ENCODE measurements at places on chromosomes 6 and 20.

GRCh38 chr6:44073612-44074438, 53.4 kb downstream of the MRPL14 start:
- DNase-seq, result no peak

- DNase-seq, result no peak
Observed at GRCh38 chr20:37713396-37713795, 19.6 kb downstream of the CTNNBL1 start.

DNA sequence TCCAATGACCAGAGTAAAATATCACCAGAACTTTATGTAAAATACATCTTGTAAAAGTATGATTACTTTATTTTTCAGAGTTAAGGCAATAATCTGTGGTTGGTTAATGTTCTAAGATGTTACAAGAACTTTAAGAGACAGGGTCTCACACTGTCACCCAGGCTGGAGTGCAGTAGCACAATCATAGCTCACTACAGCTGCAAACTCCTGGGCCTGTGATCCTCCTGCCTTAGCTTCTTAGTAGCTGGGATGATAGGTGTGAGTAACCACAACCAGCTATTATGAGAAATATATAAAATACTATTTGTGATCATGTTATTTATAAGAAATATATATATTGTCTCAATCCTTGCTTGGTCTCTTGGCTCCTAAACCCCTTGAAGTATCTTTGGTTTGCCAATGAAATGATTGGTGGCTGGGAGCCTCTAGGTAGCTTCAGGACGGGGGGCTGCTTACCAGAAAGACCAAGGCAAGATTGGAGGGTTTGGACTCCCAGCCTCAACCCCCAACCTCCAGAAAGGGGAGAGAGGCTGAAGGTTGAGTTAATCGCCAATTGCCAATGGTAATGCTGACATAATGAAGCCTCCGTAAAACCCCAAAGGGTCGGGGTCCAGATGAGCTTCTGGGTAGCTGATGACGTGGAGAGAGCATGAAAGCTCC, 15.4 kb downstream of the SOD2 start:
- DNase-seq, result no peak

DNA sequence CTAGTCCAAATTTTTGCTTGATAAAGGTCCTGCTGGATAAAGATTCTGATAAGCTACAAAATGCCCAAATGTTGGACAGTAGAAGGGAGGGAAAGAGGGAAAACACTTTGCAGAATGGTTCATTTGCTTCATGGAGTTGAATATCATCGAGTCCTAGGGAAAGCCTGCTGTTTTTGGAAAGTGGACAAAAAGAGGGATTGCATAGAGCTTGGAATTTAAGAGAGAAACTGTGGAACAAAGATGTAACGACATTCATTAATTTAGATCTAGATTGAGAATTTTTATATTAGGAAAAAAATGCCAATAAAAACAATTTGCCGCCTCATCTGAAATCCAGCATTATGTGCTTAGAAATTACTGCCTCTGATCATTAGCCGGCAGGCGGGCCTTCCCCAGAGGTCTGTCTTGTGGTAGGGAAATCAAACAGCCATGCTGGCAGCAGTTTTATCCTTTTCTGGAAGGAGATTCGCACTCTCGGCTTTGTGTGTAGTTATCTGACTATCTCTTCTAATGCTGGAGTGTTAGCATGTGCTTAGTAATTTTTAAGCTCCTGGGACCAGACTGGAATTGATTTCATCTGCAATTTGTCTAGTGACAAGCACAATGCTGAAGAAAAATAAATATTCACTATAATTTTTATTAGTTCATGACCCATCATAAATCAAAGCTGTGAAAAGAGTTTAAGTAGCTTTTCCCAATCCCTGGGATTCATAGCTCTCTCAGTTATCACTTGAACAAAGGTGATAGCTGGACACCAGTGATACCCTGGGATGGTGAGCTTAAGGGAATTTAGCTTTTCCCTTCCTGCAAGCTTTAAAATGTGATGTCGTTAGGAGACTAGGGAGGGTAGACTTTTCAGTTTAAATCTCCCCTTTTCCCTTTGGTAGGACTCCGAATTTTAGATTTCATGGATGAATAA, 329.5 kb downstream of the PRL start:
- no peak for DNase-seq

GRCh38 chr20:62668441-62669027, 26.2 kb downstream of the SLCO4A1 start:
- peak; percentile 80 for DNase-seq

- DNase-seq, result no peak
Observed at GRCh38 chr6:33613795-33614168, 7.3 kb upstream of the ITPR3 start.

- DNase-seq, result no peak
Observed at GRCh38 chr6:84156306-84156705, 71.1 kb downstream of the CEP162 start.

DNA sequence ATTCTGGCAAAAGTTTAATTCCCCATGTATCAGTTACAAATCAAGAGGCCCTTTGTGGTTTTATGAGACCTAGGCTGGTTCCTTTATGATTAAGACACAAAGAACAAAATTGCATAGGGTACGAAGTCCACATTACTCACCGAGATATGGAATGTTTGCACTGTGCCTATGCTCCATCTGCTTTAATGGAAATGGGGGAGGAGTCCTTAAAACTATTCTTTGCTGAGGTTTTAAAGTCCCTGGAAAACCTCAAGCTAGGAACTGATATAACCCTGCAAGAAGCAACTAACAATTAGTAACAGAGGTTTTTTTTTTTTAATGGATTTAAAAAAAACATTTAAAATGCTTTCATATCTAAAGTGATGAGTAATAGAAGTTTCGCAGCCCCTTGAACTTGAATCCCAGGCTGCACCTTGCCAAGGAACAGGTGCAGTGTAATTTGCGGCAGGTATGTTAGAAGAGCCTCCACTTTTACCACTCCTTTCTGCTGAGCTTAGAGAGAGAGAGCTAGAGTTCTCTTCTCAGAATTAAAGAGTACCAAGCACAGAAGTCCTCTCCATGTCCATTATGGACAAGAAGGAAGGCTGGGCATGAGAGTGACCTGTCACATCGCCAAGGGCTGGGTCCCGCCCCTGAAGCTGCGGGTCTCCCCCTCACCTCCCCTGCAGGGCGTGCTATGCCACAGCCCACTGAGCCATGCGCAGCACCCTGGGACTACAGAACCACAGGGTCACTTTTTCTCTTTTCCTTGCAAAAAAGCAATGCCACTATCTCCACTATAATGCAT, 2.3 kb downstream of the SERPINB1 start:
- DNase-seq, result no peak

- no peak for DNase-seq
Observed at GRCh38 chr6:112205427-112206109, 48.8 kb downstream of the LAMA4 start.

DNA sequence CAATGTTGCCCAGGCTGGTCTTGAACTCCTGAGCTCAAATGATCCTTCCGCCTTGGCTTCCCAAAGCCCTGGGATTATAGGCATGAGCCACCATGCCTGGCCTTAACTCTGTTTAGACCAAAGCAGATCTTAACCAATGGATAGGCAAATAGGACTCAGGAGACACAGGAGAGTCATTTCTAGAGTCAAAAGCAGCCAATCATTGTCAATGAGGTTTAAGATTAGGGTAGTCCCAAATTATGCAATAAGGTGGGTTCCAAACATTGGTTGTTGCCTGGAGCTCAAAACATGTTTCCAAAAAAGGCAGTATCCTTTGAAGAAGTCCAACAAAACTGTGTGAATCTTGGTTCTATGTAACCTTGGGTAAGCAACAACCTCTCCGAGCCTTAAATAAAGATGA, 95.7 kb upstream of the JARID2 start:
- no peak for DNase-seq

GRCh38 chr6:86969573-86969972, 32.2 kb downstream of the HTR1E start:
- no peak for DNase-seq

DNA sequence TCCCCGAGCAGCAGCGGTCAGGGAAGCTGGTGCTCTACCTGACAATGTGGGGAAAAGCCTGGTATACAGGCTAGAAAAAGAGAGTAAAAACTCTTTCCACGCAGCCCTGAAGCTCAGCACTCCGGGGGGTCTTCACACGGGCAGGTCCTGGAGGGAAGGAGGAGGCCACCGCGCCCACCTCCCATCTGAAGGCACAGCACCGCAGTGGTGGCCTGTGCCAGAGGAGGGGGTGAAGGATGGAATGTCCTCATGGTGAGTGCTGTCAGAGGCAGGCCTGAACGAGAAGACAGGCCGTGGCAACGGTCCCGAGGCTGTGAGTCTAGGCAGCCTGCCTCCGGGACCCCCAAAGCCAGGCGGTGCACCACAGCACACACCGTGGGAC, 5.8 kb downstream of the SLC2A4RG start:
- no peak for DNase-seq

DNA sequence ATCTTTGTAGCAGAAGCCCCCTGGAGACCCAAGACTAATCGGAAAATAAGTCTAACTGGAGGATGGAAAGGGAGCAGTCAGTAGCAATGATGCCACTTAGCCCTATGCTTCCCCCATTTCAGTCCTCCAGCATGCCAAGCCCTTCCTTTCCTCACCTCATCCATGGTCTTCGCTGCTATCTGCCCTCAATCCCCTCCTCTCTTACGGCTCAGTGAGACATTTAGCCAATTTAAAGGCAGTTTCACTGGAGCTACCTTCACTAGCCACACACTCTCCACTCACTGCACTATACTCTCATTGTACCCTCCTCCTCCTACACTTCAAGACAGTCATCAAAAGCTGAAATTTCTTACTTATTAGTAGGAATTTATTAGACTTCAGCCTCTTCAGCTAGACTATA, 111.2 kb downstream of the PDE10A start:
- DNase-seq, result no peak

- DNase-seq, result no peak
Observed at GRCh38 chr6:94597487-94597886, 979.8 kb upstream of the MANEA start.

DNA sequence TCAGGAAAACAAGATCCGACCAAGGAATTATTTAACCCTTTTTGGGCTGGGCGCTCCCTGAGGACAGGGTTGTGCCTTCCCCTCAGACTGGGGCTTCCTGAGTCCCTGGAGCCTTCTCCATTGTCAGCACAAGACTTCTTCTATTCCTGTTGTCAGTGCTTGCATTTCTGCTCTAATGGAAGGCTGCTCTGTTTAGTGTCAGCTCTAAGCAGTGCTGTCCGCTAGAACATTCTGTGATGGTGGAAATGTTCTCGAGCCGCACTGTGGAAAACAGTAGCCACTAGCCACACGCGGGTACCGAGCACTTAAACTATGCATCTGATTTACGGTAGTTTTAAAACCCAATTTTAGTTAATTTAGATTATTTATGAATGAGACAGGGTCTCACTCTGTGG, 64.0 kb downstream of the VEGFA start:
- no peak for DNase-seq

DNA sequence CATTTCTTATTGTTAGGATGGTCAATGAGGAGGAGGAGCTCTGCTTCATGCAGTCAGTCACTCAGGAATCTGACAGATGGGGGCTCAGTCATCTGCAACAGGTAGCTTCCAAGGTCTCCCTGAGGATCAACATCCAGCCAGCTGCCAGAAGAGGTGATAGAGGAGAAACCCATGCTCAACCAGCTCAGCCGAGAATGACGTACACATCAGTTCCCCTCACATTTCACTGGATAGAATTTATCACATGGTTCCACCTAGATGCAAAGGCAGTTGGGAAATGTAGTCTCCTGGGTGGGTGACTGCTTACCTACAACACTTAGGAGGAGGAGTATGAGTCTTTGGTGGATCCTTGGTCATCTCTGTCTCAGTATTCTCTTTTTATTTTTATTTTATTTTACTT, 144.5 kb downstream of the CEBPB start:
- peak; percentile 8 for DNase-seq

- no peak for DNase-seq
Observed at GRCh38 chr6:147578883-147579282, 70.4 kb downstream of the SAMD5 start.

- DNase-seq, result no peak
Observed at GRCh38 chr20:49700411-49701185, 13.1 kb downstream of the B4GALT5 start.

DNA sequence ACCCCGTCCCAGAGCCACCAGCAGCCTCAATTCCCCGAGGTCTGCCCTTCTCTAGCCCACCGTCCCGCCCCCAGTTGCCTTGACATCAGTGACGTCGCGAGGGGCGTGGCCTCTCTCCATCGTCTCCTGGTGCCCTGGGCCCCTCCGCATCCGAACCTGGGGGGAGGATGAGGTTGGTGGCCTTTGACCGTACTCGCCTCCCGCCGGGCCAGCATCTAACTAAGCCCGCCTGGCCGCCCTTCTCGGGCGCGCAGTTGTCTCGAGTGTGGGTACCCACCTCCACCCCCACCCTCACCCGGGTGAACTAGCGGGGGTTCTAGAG, 5.5 kb upstream of the ARMC12 start:
- peak; percentile 68 for DNase-seq

DNA sequence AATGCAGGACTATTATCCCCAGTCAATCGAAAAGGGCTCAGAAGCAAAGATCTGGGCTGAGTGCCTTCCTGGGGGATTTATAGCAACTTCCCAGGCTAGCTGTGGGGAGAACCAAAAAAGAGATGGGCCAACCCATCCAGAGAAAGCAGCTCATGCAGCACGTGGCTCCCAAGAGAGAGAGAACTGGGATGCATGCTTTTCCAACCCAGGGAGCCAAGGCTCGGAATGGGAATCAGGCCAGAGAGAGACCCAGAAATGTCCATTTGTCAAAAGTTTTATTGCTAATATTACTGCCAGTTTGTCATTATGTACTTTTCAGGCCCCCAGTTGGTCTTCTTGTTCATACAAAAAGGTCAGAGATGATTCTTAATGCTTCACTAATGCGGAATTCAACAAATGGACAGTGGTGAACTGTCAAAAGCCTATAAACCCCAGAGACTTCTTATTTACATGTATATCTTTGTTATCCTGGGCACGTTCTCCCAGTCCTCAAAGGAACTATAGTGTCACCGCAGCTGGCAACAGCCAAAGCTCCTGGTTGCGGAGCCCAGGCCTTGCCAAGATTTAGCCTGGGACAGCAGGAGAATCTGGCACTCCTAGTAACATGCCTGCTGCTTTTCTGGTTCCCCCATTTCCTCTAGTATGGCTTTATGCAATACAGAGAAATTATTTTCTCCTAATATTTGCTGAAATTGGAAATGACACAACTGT, 139.1 kb upstream of the POU3F2 start:
- DNase-seq, result no peak

DNA sequence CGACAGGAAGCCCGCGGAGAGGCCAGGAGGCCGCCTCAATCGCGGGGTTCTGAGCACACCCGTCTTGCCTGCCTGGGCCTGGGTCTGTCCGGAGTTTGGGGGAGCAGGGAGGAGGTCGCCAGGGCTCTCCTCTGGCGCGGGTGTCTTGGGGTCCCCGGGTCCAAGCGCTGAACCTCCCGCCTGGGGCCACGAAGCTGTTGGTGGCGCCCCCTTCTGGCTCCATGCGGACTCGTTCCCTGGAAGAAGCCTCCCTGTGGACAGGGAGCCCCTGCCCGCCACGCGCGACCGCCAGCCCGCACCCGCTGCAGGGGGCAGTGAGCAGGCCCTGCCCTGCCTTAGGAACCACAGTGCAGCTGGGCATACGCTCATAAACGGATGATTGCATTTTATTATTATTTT, 44.7 kb downstream of the MCUR1 start:
- DNase-seq, result no peak

Measured in NCI-H1092 (cell line).